ENCODE measurements at places on chromosomes 2 and 18.
A peak's percentile ranks its signal among the peaks of the same experiment; 100 is the strongest.

GRCh38 chr2:1715184-1716013 is 28.9 kb downstream of the PXDN start:
- no peak for DNase-seq

- DNase-seq = no peak
These were observed 125.2 kb upstream of the COPS8 start for GRCh38 chr2:236960531-236960930.

- no peak for DNase-seq
These were observed 26.2 kb downstream of the MGAT4A start for GRCh38 chr2:98704499-98705332.

- no peak for DNase-seq
These were observed 7.4 kb downstream of the DLX2 start for GRCh38 chr2:172095146-172095904.

DNA sequence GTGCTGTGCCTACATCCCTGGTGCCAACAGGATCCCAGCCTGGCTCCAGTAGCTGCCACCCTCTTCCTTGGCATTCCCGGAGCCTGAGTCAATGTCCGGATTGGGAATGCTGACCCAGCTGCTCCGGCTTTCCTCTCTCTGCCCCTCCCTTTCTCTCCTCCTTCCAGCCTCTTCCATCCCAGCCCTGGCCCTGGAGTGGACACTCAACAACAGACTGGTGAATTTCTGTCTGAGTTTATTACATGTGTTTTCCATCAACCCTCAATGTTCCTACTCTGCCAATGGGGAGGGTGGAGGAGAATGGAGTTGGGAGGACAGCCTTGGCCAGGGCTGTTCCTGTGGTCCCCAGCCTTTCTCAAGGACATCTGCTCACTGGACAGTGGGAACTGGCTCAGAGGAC is 917 bp upstream of the PRKAG3 start:
- DNase-seq = no peak

- DNase-seq = no peak
These were observed 575 bp downstream of the CCDC150 start for GRCh38 chr2:196640031-196640548.

GRCh38 chr2:111954602-111955332 is 56.4 kb downstream of the MERTK start:
- DNase-seq = no peak

DNA sequence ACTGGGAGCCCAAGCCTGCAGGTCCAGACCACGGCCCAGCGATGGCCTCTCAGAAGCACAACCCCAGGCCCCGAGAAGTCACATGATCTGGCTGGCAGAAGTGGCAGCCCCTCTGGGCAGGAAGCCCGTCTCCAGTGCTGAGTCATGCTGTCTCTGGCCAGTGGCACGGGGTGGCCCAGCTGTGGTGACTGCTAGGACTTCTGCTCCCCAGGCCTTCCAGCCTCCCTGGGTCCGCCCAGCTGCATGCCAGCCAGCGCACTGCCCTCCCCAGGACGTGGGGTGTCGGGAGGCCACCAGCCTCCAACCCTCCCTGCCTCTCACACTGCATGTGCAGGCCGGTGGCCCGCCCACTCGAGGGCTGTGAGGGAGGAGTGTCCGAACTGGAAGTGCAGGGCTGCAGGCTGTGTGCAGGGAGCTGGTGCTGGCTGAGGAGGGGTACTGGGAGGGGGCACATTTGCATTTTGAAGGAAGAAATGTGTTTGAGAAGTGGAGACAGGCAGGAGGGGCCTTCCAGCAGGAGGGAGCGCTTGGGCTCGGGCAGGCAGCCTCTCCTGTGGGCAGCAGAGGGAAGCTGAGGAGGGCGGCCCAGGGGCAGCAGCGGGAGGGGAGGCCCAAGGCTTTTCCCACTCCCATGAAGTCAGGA is 17.0 kb upstream of the HPCAL1 start:
- peak; percentile 87 for DNase-seq

GRCh38 chr18:49755489-49755888 is 57.8 kb downstream of the ACAA2 start:
- no peak for DNase-seq

DNA sequence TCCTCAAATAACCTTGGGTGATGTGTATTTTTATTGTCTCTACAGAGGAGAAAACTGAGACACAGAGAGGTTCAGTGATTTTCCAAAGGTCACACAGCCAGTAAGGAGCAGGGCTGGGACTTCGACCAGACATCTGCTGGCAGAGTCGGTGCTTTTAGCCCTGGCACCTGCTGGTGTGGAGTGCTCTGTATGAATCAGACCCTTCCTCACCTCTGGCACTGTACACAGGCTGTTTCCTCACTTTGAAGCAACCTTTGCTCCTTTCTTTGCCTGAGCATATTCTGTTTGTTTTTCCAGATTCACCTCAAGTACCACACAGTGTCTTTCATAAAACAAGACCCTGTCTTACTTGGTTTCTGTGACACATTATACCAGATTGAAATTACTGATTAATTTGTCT is 107.9 kb downstream of the DPP10 start:
- DNase-seq = no peak

DNA sequence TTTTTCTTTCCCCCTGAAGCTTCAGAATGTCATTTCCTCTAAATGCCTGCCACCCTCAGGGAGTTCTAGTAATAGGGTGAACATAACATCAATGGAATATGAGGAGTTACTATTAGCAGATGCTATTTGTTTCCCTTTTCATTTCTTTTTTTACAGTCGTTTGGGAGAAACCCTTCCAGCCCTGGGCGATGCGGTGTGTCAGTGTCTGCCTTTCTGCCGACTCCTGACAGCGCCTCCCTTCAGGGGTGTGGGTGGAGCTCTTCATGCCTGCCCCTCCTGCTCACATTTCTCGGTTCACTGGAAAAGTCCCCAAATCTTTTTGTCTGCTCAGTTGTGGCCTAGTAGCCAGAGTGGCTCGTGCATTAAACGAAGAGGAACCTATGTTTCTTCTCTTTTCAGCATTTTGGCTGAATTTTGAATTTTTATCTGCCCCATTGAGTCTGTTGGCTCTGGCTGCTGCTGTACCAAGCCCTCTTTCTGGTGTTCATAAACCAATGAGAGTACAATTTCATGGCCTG is 72.3 kb downstream of the FMNL2 start:
- peak; percentile 65 for DNase-seq

DNA sequence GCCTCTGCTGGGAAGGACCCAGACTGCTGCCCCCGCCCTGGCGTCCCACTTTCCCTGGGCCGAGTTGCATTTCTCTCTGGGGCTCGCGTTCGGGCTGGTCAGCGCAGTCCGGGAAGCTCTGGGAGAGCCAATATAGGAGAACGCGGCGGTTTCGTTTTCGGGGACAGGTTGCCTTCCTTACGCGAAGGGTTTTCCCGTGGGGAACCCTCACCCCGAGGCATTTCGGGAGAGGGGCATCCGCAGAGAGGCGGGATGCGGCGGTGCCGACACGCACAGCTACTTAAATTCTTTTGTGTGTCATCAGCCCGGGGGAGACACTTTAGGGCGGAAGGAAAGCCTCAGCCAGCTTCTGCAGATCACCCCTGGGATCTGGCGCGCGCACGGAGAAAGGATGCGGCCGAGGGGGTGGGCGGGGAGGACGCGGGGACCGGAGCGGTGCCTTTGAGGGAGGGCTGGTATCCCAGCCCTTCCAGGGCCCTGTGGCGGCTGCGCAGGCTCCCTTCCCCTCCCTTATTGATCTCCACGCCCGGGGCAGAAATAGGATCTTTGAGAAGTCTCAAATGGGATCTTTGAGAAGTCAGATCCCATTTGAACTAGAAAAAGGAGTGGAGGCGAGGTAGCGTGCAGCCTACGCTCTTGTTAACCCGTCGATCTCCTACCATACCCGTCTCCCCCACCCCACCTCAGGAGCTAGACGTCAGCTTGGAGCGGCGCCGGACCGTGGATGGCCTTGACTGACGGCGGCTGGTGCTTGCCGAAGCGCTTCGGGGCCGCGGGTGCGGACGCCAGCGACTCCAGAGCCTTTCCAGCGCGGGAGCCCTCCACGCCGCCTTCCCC is 1.2 kb downstream of the GATA6 start:
- no peak for DNase-seq

- DNase-seq = no peak
These were observed 11.2 kb downstream of the HAAO start for GRCh38 chr2:42781181-42781580.

- no peak for DNase-seq
These were observed 108.8 kb upstream of the UBE2E3 start for GRCh38 chr2:180871649-180872048.

DNA sequence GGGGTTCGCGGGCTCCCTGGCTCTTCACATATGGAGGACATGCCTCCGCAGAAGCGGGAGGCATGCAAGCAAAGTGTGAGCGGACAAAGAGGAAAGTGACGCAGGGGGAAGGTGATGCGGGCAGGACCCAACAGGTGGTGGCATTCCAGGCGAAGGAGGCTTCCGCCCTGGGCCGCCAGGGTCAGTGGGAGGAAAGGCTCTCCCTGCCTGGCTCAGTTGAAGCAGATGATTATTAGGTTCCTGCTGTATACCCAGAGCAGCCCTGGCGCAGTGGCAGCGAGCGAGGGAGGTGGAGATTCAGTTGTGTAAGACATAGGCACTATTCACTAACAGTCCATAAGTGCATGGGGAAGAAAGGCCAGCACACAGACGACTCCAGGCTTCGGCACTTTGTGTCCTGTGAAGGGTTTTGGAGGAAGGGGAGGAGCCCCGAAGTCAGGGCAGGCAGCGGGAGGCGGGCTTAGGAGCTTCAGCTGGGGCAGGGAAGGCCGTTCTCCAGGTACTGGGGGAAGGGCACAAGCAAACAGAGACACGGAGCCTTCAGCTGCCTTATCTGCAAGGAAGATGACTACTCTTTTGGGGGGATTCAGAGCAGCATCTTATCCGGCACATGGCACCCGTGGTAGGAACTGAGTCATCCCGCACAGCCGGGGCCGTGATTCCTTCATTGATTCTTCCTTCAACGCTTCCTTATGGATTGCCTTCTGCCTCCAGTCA is 89.8 kb downstream of the TGOLN2 start:
- DNase-seq = no peak

GRCh38 chr2:4884117-4884571 is 808.0 kb upstream of the SOX11 start:
- no peak for DNase-seq

- no peak for DNase-seq
These were observed 17.6 kb upstream of the ADI1 start for GRCh38 chr2:3536682-3537632.

GRCh38 chr2:229206548-229206947 is 64.5 kb downstream of the PID1 start:
- no peak for DNase-seq

DNA sequence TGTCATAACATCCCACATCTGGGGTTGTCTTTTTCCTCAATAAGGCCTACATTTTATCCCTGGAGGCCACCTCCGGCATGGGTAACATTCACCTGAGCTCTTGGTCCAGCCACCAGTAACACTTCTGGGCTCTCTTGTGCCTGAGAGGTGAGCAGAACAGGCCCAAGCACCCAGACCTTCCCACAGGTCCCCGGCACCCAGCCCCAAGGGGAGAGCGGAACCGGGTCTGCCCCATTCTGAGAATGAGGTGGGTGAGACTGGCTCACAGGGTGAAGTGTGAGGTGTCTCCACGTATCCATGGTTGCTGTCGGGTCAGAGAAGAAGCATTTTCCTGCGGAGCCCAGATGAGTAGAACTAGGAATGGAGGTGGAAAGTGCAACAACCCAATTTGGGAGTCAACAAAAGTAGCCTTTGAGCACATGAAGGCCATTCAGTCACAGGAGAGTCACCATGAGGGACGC is 496.7 kb upstream of the MYT1L start:
- DNase-seq = no peak

DNA sequence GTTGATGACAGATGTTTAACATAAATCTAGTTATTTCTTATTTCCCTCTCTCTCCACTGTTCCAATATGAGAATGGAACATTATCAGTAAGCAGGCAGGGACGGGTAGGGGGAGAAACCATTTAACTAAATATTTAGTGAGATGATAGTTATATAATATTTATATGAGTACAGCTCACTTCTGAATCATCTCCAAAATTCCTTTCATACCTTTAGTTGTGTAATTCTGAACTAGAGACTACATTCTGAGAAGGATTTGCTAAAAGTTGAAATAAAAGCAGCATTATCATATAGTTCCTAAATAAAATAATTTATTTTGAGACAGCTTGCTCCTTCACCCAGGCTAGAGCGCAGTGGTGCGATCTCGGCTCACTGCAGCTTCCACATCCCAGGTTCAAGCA is 41.4 kb downstream of the B4GALT6 start:
- no peak for DNase-seq

GRCh38 chr2:109648041-109648527 is 33.9 kb downstream of the SOWAHC start:
- DNase-seq = no peak

DNA sequence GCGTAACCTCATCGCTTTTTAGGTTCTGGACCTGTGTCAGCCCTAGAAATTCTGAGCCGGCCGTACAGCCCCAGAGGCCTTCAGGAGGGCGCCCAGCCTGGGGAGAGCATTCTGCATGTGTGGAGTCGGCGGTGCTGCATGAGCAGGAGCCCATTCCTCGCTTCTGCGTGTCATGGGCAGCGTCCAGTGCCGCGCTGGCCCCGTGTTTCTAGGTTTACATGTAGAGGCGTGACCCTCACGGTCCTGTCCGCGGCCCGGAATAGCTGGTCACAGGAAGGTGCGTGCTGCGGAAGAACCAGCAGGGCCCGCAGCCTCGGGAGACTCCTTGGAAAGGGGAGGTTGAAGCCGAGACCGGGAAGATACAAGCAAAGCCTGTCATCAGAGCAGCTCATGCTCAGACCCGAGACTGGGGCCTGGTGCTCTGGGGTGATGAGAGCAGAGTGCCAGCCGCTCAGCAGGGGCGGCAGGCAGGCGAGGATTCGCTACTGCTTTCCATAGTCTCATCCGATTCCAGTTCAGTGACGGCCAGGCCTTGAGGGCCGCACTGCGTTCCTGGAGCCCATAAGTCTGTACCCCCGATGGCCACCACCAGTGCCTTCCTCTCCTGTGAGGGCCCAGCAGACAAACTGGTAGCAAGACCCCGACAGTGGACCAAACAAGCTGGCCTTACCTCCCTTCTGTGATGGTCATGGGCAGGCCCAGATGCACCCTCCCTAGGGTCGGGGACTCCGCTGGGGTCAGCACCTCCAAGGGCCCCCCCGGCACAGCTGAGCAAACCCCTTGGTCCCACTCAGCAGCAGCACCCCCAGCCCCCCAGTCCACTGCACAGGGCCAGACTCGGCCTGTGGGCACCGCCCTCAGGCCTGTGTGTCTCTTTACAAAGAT is 15.6 kb upstream of the NFATC1 start:
- no peak for DNase-seq

DNA sequence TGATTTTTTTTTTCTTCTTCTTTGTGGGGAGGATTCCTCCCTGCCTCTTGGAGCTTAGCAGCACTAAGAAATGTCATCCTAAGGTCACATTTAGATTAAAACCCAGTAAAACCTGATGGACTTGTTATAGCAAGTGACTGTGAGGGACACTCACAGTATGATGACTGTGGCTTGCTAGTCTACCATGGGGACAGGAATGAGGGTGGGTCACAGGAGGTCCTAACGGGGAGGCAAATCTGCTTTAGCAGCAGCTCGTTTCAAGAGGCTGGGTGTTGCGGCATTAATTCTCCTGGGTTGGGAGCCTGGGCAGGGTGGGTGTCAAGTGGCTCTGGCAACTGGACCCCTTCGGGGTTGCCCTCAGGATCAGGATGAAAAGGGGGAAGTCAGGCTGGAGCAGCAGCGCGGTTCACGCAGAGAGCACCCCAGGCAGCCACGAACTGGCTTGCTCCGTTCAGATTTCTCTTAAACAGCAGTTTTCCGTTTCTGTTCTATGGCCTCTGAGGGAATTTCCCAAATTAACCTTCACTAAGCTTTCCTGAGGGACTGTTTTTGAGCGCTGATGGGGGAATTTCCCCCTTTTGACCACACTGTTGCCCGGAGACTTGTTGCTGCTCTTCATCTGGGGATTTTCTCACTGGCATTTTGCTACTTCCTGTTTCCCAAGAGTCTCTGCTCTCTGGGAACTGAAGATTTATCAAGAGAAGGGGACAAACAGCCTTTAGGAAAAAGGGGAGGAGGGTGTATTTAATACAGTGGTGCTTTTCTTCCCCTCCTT is 59.8 kb upstream of the PELI1 start:
- DNase-seq = peak; percentile 49

All from caudate nucleus (tissue), 63 donors.